Heart left ventricle (tissue), 16 donors: ENCODE measurements at places on chromosomes 3 and 15.

DNA sequence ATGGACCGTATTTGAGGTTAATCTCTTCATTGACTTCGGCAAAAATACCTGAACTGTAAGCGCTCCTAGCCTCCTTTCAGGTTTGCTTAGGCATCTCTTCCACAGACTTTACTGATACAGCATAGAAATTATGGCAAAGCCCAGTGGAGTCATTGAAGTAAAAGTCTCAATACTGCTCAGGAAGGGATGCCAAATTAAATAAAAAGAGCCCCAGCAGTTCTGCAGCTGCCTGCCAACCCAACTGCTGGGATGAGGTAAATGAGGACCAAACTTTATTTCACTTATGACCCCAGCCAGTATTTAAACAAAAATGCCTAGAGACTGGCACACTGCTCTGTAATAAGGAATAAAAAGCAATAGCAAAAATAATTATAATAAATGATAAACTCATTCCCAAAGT lies 65.4 kb downstream of the IQCH start:
- no peak for DNase-seq
- H3K4me3 ChIP-seq, result no peak overlapping the region
- H3K27me3 ChIP-seq, result no peaks in the 10 kb centered on the region
- H3K27ac ChIP-seq, result no peak overlapping the region

DNA sequence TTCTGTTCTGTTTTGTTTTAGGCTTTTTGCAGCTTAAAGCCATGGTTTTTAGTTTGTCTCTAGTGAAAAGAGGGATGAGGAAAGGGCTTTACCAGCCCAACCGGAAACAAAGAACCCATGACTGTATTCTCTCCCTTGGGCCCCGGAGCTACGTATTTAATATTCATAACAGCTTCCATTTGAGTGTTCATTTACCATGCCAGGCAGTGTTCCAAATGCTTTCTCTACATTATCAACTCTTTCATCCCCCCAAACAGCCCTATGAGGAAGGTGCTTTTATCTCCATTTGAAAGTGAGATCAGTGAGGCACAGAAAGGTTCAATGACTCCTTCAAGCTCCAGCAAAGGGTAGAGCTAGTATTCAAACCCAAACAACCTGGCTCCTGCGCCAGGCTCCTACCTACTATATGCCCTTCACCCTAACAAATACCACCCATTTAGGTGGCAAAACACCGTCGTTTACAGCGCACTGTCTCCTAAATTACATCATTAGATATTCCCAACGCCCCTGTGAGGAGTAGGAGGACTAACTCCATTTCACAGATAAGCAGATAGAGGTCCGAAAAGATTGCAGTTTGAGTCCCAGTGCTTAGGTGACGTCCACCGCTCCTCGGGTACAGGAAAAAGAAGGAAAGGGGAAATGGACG lies 27.9 kb downstream of the GTPBP8 start:
- no peaks in the 10 kb centered on the region for H3K27me3 ChIP-seq
- peaks cover 40% of the 10 kb centered on the region for H3K36me3 ChIP-seq
- peak overlapping the region; percentile 98 for H3K27ac ChIP-seq
- DNase-seq, result no peak
- peak overlapping the region; percentile 98 for H3K4me3 ChIP-seq

- H3K4me3 ChIP-seq, result peak overlapping the region; percentile 89
- no peak for DNase-seq
- peaks cover 40% of the 10 kb centered on the region for H3K4me1 ChIP-seq
- no peaks in the 10 kb centered on the region for H3K36me3 ChIP-seq
These were observed 730 bp downstream of the DGKG start for GRCh38 chr3:186361246-186361761.

DNA sequence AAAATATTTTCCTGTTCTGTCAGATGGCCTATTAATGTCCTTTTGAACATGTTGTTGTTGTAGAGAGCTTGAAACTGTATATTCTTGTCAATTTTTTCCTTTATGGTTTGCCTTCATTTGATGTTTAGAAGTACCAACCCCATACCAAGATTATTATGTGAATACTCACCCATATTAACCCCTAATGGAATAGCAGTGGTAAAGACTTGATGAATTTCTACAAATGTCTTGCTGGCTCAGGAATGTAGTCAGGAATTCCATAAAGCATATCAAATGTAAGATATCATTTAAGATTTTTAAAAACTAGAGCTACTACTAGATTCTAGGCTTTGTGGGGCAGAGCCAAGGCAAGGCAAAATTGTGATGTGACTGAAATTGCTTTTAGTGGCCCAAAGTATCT lies 30.0 kb downstream of the MYO5A start:
- no peaks in the 10 kb centered on the region for H3K4me1 ChIP-seq
- no peaks in the 10 kb centered on the region for H3K27me3 ChIP-seq
- no peak for DNase-seq
- H3K27ac ChIP-seq, result no peak overlapping the region
- no peaks in the 10 kb centered on the region for H3K36me3 ChIP-seq
- H3K4me3 ChIP-seq, result no peak overlapping the region

DNA sequence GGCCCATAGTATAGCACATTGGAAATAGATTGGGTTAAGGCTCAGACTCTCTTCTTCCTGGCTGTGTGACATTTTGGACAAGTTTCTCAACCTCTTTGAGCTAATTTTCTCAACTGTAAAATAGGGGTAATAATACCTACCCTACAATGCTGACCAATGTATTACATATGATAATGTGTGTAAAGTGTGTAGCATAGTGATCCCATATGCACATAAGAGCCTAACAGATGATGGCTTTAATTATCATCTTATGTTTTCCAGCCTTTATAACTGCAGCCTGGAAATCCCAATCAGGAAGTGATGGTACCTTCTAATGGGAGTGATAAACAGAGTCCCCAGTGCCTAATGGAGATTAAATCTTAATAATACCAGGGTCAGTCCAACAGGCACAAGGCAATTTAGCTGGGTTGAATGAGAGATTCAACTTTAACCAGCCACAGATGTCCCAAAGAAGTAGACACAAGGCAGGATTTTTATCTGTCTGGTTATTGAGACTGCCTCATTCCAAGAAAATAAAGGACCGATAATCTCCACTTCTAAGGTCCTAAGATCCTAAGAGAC lies 12.0 kb downstream of the ADAMTS9 start:
- no peak for DNase-seq
- no peak overlapping the region for H3K27ac ChIP-seq
- H3K4me1 ChIP-seq, result peaks cover 12% of the 10 kb centered on the region
- H3K27me3 ChIP-seq, result no peaks in the 10 kb centered on the region

GRCh38 chr15:89068325-89068784 lies 19.9 kb upstream of the ABHD2 start:
- H3K27me3 ChIP-seq, result no peaks in the 10 kb centered on the region
- no peaks in the 10 kb centered on the region for H3K4me1 ChIP-seq
- no peaks in the 10 kb centered on the region for H3K36me3 ChIP-seq

DNA sequence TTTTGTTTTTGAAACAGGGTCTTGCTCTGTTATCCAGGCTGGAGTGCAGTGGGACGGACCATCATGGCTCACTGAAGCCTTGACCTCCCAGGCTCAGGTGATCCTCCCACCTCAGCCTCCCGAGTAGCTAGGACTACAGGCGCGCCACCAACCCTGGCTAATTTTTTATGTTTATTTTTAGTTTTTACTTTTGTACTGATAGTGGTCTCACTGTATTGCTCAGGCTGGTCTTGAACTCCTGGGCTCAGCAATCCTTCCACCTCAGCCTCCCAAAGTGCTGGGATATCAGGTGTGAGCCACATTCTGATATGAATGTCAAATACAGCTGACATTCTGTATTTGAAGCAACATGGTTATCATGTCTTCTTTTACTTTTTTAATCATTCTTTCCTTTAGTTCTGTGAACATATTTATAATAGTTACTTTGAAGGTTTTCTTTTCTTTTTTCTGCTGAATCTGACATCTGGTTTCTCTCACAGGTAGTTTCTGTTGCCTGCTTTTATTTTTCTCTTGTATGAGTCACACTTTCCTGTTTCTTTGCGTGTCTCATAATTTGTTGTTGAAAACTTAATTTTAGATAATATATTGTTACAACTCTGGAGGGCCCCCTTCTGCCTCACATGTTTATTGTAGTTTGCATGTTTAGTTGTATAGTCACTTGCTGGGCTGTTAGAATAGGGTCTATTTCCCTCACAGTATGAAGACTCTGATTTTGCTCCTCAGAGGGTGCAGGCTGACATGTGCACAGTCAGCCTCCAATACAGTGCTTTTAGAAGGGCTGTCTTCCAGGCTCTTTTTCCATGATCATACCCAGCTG lies 8.4 kb upstream of the CNTN4 start:
- no peak overlapping the region for H3K4me3 ChIP-seq
- no peak overlapping the region for H3K27ac ChIP-seq
- H3K4me1 ChIP-seq, result no peaks in the 10 kb centered on the region
